NK-92 treated with Interleukin-12 subunit alpha and Interleukin-12 subunit beta, amount 100 ng/mL, for 24 hours (cell line): ENCODE measurements at places on chromosomes 6 and 20.

GRCh38 chr6:52423971-52424381 lies 3.8 kb downstream of the EFHC1 start:
- DNase-seq = no peak

DNA sequence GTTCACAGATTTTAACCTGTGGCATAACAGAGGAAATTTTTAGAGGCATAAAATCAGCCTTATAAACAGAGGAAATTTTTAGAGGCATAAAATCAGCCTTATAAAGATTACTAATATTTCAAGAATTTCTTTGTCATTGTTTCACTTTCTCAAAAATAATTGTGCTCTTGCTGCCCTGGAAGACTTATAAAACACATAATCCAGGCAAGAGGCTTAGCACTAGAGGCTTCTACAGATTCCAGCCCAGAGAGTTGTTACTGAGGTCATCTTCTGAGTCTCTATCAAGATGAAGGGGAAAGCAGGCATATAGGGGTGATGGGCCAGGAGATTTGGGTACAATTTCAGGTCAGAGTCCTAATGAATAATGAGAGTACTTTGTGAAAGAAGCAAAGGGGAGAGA lies 85.7 kb downstream of the RFPL4B start:
- DNase-seq = no peak

- no peak for DNase-seq
Measured at GRCh38 chr20:41248368-41249024, 69.0 kb downstream of the ZHX3 start.

DNA sequence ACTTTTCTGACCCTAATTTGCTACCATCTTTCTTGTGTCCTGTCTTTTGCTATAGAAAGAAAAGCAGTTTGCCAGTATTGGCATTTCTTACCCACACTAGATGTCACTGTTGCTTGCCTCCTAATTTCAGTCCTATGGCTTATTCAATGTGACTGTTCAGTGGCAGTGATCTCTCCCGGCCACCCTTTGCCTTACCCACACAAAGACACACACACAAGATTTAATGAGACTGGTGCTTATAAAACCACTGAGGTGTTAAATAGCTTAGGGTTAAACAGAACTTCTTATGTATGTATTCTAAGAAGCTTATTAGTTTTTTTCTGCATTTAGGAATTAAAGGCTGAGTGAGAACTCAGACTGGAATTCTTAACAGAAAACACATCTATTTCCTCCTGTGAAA lies 233.6 kb upstream of the ASCC3 start:
- DNase-seq = no peak

DNA sequence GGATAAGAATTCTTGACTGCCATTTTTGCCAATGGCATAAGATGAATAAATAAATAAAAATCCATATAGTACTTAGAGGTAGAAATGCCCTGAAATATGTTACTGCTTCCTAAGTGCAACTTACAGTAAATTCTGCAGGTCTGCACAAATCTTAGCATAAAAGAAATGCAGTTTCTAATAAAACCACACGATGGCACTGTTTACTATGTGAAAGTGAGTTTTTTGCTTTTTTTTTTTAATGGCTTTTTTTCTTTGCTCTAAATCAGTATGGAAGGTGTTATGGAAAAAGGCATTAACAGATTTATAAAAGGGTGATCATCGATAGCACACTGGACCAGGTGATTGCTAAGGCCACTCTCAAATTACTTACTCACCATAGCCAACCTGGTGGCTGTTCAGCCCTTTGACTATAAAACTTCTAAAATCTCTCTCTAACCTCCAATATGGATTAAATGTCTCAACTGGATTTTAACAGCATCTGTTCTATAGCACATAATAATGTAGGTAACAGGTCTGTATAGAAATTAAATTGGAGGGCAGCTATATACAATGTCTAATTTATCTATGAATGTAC lies 45.8 kb downstream of the AHI1 start:
- no peak for DNase-seq
